ENCODE measurements at places on chromosomes 6 and 20.
A peak's percentile ranks its signal among the peaks of the same experiment; 100 is the strongest.

GRCh38 chr6:167858086-167858591, 31.4 kb downstream of the AFDN start:
- DNase-seq: no peak

- DNase-seq: no peak
These were observed 67.2 kb upstream of the PTGIS start for GRCh38 chr20:49635166-49635565.

DNA sequence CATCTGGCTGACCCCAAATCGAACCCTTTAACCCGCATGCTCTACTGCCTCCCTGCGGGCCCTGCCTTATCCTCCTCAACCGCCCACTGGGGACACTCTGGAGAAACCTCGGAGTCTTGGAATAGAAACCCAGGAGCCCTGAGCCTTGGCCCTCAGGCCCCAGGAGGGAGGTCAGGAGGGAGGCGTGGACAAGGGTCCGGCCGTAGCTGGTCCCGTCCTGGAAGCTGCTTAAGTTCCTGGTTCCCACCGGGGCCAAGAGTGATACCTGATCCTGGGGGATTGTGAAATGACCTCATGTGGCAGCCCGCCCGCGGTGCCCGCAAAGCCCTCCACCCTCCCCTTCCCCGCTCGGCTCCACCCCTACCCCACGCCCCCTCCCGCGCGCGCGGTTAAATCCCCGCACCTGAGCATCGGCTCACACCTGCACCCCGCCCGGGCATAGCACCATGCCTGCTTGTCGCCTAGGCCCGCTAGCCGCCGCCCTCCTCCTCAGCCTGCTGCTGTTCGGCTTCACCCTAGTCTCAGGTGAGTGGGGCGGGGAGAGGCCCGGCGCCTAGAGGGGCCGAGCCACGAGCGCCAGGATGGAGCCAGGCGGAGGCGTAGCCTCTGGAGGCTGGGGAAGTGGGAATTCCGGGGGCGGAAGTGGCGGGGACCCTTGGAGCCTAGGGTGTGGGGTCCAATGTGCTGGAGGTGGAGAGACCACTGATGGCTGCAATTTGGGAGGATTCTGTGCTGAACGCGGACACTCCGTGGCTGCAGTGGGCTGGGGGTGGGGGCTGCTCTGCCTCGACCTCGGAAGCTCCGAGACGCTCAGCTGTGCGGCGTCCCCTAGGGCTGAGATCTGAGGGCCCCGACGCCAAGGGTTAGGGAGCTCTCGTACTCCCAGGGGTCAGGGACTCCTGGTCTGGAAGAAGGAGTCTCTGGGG, at the start of gene WFDC2:
WFDC2 (plus strand) TSS at position 418 of the 926 bp plus-strand sequence; CDS start at position 447, 29 bp downstream.
- DNase-seq: no peak

DNA sequence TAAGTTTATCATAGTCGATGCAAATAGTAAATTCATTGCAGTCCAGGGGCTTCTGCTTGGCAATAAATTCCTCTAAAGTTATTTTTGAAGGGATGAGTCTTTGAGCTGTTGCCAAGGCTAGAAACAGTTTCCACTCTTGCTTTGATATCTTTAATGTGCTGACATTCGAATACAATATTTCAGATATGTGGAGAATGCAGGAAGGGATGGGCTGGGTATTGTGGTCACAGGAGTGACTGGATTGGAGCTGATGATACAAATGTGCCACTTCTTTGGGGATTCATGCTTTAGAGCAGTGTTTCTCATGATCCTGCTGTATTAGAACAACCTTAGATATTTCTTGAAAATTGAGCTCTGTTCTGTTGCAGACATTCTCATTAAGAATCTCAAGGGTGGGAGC, 139.0 kb downstream of the PRDM13 start:
- DNase-seq: no peak

DNA sequence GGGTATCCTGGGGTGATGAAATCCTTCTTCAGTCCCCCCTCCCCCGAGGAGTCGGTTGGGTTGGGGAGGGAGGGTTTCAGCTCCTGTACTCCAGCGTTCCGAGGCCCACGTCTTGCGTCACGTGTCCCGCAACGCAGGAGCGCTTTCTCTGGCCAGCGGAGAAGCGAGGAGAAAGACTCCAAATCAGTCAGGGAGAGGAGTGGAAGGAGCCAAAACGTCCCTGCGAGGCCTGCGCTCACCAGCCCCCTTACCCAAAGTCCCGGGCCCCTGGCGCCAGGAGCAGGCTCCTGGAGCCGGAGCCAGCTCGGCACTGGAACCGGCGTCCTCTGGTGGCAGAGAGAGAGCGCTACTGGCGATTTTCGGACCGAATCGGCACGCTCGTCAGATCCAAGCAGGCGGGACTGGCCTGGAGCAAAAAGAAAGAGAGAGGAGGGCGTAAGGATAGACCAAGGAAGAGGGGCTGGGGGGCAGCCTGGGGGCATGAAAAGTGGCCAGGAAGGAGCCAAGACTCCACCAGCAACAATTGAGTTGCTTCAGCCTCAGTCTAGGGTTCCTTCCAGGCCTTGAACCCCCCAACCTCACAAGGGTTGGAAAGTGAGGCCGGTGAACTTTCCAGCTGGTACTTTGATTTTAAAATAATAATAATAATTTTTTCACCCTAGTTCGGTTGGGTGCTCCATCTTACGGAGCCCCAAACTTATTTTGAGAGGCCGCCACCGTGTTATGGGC, at the start of gene GNAS:
GNAS (plus strand) TSS at position 174 of the 729 bp plus-strand sequence.
- DNase-seq: peak; percentile 52

DNA sequence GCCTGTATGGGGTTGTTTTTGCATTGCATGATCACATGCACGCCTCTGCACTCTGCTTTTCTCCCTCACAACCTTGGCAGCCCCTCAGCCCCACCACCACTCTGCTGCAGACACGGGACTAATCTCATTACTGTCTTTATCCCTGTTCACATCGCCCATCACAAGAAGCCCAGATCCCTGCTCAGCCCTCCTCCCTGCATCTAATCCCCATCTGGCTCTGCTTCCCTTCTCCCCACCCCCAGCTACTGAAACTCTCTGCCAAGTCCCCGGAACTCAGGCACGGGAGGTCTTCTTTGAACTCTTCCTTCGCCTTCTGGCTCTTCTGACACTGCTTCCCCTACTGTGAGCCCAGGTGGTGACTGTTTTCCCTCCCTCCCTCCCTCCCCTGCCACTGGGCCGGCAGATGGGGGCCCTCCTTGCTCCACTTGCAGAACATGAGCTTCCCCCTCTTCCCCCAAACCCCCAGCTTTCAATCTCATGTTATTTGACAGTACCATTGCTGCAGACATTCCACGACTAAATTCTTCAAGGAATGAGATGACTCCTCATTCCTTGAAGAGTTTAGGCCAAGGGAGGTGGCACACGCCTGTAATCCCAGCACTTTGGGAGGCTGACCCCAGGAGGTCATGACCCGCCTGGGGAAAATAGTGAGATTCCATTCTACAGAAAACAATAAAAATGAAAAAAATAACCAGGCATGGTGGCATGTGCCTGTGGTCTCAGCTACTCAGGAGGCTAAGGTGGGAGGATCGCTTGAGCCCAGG, 21.9 kb upstream of the TULP1 start:
- no peak for DNase-seq

- DNase-seq: no peak
These were observed 243.0 kb downstream of the BMP2 start for GRCh38 chr20:7010527-7010926.

GRCh38 chr6:161369339-161369738, 95.5 kb upstream of the AGPAT4 start:
- DNase-seq: no peak

DNA sequence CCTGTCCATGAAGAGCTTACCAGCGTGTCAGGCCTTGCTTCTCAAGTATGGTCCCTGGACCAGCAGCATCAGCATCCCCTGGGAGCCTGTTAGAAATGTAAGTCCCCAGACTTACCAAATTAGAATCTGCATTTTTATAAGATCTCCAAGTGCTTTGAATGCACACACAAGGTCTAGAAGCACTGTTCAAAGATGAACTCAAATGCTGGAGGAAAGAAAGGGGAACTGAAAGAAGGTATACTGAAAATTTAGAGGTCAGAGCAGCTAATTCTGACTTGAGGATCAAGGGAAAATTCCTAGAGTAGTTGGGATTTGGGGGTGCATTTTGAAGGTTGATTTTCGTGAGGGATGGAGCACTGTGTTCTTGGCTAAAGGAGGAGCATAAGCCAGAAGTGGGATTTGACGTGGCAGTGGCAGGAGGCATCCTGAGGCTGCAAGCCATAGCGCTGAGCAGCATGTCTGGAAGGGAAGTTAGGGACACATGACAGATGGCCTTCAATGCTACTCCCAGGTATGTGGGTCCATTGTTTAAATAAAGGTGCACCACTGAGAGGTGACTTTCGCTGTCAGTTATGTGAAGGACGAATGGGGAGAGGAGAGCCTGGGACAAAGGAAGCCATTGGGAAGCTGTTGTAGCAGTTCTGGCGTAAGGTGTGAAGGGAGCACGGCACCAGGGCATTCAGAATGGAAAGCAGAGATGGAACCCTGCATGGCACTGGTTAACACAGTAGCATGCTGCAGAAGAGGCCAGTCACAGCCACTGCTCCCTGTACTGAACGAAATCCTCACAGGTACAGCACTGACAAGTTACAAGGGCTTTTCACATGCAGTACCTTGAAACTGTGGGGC, 36.2 kb downstream of the ARMC2 start:
- no peak for DNase-seq

DNA sequence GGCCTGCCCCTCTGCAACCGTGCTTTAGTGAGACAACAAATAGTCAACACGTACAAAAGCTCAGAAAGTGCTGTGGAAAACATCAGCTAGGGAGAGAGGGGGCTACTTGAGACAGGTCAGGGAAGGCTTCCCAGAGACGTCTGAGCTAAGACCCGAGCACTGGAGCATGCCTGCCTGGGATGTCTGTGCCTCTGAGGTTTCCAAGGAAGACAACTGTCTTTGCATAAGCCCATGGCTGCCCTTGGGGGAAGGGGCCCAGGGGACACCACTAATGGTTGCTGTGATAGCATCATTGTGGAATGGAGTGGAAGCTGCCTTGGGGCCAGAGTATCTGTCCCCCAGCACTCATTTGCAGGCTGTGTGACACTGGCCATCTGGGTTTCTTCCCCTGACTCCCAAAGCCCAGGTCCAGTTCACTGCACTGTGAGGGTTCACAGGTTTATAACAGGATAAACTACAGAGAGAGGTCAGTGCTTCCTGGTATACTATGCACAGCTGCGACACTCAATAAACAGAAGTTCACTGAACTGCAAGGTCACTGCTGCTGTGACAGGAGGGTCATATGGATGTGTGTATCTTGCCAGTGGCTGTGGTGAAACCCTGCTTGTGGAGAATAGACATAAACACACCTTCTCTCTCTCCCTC, 1.5 kb upstream of the ARFGEF2 start:
- no peak for DNase-seq

GRCh38 chr20:34150306-34151000, 38.4 kb upstream of the EIF2S2 start:
- DNase-seq: no peak

- no peak for DNase-seq
These were observed 41.0 kb downstream of the HFE start for GRCh38 chr6:26128013-26128771.

- DNase-seq: no peak
These were observed 552.3 kb upstream of the JARID2 start for GRCh38 chr6:14693301-14694192.

DNA sequence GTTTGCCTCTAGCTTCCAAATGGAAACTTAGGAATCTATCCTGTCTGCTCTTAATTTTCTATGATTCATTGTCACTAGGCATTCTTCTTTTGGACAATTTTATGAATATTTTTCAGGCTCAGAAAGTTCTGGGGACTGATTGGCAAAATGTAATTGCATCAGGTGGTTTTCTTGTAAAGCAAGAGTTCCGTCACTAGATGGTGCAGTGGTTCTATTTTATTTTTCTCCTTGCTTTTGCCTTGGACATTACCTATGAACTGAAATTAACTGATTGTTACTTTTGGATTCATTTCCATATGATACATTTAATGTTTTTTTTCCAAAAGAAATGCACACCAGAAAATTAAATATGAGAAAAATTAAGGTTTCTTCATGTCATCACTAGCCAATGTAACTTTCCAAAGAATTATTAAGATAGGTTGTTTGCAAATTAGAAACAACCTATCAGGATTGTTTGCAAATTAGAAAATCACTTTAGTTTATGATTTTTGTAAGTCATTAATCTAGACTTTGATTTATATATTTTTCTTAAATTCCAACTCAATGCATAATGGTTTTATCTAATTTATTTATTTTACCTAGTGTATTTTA, 48.0 kb downstream of the TMEM170B start:
- DNase-seq: no peak

DNA sequence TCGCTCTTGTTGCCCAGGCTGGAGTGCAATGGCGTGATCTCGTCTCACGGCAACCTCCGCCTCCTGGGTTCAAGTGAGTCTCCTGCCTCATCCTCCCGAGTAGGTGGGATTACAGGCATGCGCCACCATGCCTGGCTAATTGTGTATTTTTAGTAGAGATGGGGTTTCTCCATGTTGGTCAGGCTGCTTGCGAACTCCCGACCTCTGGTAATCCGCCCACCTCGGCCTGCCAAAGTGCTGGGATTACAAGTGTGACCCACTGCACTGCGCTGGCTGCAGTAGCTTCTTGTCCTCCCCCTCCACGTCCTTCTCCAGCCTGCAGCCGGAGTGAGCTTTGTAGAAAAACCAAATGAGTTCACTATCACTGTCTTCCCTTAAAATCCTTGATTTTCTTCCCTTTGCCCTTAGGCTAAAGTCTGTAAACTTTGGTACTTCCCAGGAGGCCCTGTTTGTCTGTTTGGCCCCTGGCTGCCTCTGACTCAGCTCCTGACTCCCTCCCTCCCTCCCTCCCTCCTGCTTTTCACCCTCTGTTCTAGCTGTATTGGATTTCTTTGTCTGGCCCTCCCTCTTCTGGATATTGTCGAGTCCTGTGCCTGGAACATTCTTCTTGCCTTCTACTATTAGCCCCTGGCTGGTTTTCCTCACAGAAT, 12.9 kb downstream of the PARD6B start:
- DNase-seq: no peak
